Lung (tissue), 17 donors: ENCODE measurements at places on chromosomes 4 and X. TPM values are rescaled to one million over a fixed set of nuclear protein-coding genes. Genes with fewer than 3 reads are reported as not detected.
A peak's percentile ranks its signal among the peaks of the same experiment; 100 is the strongest.

Gene FAM9C
- total RNA-seq: 0.28 TPM

Gene HHIP
- 86.5 TPM for total RNA-seq

Gene GPRASP2
- total RNA-seq: 23.9 TPM

Gene MGARP
- total RNA-seq: 0.26 TPM

Gene GYPE
- 7.0 TPM for total RNA-seq

Gene RRH
- total RNA-seq: not detected

Gene DIPK2B
- total RNA-seq: 15.9 TPM

DNA sequence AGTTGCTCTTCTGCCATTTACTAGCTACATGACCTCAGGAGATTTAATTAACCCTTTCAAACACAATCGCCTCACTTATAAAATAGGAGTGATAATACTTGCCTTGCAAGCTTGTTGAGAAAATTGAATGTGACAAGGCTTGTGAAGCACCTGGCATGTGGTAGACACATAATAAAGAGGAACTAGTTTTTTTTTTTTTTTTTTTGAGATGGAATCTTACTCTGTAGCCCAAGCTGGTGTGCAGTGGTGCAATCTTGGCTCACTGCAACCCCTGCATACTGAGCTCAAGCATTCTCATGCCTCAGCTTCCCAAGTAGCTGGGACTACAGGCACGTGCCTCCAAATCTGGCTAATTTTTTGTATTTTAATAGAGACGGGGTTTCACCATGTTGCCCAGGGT is 73.7 kb upstream of the STIM2 start:
- H3K27ac ChIP-seq: no peak overlapping the region
- DNase-seq: no peak
- no peak overlapping the region for H3K4me3 ChIP-seq
- H3K4me1 ChIP-seq: no peaks in the 10 kb centered on the region
- no peaks in the 10 kb centered on the region for H3K36me3 ChIP-seq

DNA sequence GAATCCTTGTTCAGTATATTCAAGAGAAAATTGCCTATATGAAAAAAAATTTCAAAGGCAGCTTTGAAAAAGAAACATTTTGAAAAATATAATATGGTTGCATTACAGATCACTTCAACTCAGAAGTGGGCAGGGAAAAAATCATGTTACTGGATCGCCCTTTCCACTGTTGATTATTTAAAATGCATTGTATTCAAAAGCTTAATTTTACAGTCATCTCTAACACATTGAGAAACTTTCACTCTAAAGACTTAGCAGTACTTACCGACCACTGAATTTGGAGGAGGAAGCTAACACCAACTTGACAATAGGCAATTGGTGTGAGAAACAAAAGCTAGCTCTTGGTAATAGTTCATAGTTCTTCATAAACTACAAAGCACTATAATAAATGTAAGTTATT is 101.9 kb downstream of the CEP135 start:
- no peaks in the 10 kb centered on the region for H3K36me3 ChIP-seq
- no peak for DNase-seq
- no peak overlapping the region for H3K27ac ChIP-seq
- no peaks in the 10 kb centered on the region for H3K27me3 ChIP-seq

DNA sequence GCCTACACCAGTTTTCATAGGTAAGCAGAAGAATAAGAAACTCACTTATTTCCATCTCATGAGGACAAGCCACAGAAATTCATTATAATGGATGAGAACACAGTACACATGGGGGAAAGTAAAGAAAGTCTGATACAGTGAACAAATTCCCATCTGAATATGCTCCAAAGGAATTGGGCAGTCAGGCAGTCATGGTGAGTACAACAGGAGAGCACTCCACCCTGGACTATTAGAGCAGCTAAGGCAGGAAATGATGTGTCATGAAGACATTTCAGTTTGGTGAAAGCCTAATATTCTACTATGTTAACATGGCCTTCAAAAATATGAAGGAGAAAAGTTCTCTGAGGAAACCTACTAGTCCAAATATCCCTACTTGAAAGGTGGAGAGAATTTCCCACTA is 92.0 kb upstream of the PRDX4 start:
- no peak overlapping the region for H3K4me3 ChIP-seq
- no peaks in the 10 kb centered on the region for H3K4me1 ChIP-seq
- no peak for DNase-seq
- H3K27me3 ChIP-seq: no peaks in the 10 kb centered on the region
- H3K36me3 ChIP-seq: no peaks in the 10 kb centered on the region
- H3K27ac ChIP-seq: no peak overlapping the region

DNA sequence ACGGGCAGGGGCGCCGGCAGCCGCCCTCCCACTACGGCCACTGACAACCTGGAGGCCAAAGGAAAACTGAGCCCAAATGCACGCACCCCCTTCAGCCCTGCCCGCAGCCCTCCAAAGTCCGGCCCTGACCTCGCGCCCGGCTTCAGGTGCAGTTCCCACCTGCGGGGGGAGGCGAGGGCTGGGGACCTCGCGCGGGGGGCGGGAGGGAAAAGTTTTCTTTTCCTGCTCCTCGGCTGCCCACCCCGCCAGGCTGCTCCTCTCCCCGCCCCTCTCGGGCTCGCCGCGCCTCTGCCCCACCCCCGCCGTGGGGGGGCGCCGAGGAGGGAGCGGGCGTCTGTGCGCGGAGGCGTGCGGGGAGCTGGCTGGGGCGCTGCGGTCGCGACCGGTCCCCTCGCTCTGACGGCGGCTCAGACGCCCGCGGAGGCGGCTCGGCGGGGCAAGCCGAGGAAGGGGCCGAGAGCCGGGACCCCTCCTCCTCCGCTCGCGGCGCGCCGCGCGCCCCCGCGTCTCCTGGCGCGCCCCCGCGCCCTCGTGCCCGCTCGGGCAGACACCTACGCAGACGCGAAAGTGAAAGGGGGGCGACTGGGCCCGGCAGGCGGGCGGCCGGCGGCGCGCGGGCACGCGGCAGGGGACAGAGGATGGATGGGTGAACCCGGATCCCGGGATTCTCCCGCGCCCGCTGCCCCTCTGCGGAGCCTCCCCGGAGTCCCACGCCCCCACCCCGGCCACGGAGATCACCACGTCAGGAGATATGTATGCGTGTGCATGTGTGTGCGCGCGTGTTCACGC is 3.1 kb upstream of the NR3C2 start:
- peak; percentile 35 for DNase-seq
- H3K27ac ChIP-seq: peak overlapping the region; percentile 75
- no peaks in the 10 kb centered on the region for H3K36me3 ChIP-seq
- peaks cover 23% of the 10 kb centered on the region for H3K27me3 ChIP-seq
- H3K4me3 ChIP-seq: peak overlapping the region; percentile 90

DNA sequence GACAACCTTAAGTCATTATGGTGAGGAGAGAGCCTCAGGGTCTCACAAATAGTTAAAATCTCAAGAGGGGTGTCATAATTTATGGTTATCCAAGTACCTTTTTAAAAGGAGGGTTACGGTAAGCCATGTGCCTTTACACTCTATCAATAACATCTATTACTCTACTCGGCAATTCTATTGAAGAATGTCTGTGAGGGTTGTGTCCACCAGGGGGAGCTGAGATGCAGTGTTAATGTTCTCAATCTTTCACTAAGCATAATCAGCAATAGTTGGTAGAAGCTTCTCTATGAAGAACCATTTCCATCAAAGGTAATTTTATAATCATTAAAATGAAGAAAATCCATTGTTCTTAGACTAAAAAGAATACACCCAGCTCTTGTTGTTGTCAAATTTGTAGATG is 457.4 kb downstream of the CENPC start:
- no peaks in the 10 kb centered on the region for H3K4me1 ChIP-seq
- no peaks in the 10 kb centered on the region for H3K36me3 ChIP-seq
- no peak for DNase-seq
- H3K4me3 ChIP-seq: no peak overlapping the region

- no peak overlapping the region for H3K4me3 ChIP-seq
- no peak for DNase-seq
- H3K4me1 ChIP-seq: no peaks in the 10 kb centered on the region
- H3K27ac ChIP-seq: no peak overlapping the region
- H3K27me3 ChIP-seq: no peaks in the 10 kb centered on the region
- H3K36me3 ChIP-seq: peaks cover 5% of the 10 kb centered on the region
These were observed 5.7 kb downstream of the ZNF275 start for GRCh38 chrX:153339662-153340061.

DNA sequence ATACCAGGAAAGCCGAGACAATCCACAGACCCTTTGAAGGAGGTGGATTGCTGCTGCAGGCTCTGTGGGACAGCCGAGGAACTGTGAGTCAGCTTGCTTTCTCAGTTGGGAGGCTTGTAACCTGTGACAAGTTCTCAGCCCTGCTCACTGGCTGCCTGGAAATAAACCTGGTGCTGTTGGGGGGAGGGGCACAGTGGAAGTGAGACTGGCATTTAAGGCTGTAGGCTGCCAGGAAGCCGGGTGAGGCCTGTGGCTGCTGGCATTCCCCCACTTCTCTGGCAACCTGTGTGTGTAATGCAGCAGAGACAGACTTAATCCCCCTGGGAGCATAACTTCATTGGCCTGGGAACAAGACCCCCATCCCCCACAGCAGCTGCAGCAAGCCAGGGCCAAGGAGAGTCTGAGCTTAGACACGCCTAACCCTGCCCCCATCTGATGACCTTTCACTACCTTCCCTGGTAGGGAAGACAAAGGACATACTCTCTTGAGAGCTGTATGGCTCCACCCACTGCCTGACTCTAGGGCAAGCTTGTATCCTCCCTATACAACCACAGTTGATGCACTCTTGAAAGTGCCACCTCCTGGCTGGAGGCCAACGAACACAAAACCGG is 64.1 kb downstream of the ALPK1 start:
- no peaks in the 10 kb centered on the region for H3K27me3 ChIP-seq
- H3K36me3 ChIP-seq: peaks cover 6% of the 10 kb centered on the region
- peaks cover 2% of the 10 kb centered on the region for H3K4me1 ChIP-seq
- no peak overlapping the region for H3K4me3 ChIP-seq

- H3K27ac ChIP-seq: no peak overlapping the region
- no peaks in the 10 kb centered on the region for H3K27me3 ChIP-seq
- no peaks in the 10 kb centered on the region for H3K36me3 ChIP-seq
- H3K4me3 ChIP-seq: no peak overlapping the region
- no peaks in the 10 kb centered on the region for H3K4me1 ChIP-seq
- DNase-seq: no peak
These were observed 28.7 kb upstream of the HPGDS start for GRCh38 chr4:94371290-94371689.

GRCh38 chr4:184395451-184395917 is 78.9 kb downstream of the IRF2 start:
- H3K4me1 ChIP-seq: no peaks in the 10 kb centered on the region
- no peaks in the 10 kb centered on the region for H3K27me3 ChIP-seq
- H3K36me3 ChIP-seq: peaks cover 38% of the 10 kb centered on the region

- no peak overlapping the region for H3K27ac ChIP-seq
- DNase-seq: no peak
- no peaks in the 10 kb centered on the region for H3K27me3 ChIP-seq
- no peaks in the 10 kb centered on the region for H3K4me1 ChIP-seq
These were observed 456.3 kb downstream of the PDGFC start for GRCh38 chr4:156515295-156515694.

- H3K27ac ChIP-seq: no peak overlapping the region
- DNase-seq: no peak
- no peaks in the 10 kb centered on the region for H3K36me3 ChIP-seq
These were observed 111.1 kb downstream of the SH3RF1 start for GRCh38 chr4:169159624-169160171.

- H3K4me1 ChIP-seq: no peaks in the 10 kb centered on the region
- no peak overlapping the region for H3K4me3 ChIP-seq
- H3K27me3 ChIP-seq: no peaks in the 10 kb centered on the region
These were observed 75.8 kb downstream of the FAM53A start for GRCh38 chr4:1608196-1608820.

GRCh38 chr4:173827707-173828106 is 297.7 kb upstream of the HAND2 start:
- H3K36me3 ChIP-seq: no peaks in the 10 kb centered on the region
- no peaks in the 10 kb centered on the region for H3K4me1 ChIP-seq
- H3K4me3 ChIP-seq: no peak overlapping the region

DNA sequence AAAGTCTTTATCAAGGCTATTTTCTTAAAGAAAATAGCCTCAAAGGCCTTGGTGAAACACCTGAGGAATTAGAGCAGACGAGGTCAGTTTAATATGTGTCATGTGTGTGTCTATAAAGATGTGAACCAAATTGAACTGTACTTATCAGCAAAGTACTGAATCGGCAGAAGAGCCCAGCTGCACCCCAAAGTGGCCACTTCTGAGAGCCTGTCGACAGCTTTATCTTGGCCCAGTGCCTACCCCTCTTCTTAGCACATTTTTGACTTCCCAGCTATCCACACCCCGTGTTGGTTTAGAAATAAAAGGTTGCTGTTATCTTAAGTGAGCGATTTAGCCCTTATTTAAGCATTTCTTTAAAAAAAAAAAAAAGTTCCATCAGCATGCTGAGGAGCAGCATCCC is 329.7 kb downstream of the FBXW7 start:
- no peaks in the 10 kb centered on the region for H3K36me3 ChIP-seq
- DNase-seq: peak; percentile 18
- peaks cover 13% of the 10 kb centered on the region for H3K4me1 ChIP-seq
- H3K27me3 ChIP-seq: no peaks in the 10 kb centered on the region

- H3K4me1 ChIP-seq: no peaks in the 10 kb centered on the region
- DNase-seq: no peak
- no peak overlapping the region for H3K27ac ChIP-seq
- H3K36me3 ChIP-seq: no peaks in the 10 kb centered on the region
- no peak overlapping the region for H3K4me3 ChIP-seq
- no peaks in the 10 kb centered on the region for H3K27me3 ChIP-seq
These were observed 452.1 kb downstream of the STPG2 start for GRCh38 chr4:97691111-97691605.

GRCh38 chrX:152588206-152588605 is 49.5 kb upstream of the GABRQ start:
- no peak overlapping the region for H3K4me3 ChIP-seq
- H3K36me3 ChIP-seq: no peaks in the 10 kb centered on the region
- H3K27me3 ChIP-seq: no peaks in the 10 kb centered on the region
- H3K4me1 ChIP-seq: no peaks in the 10 kb centered on the region
- H3K27ac ChIP-seq: no peak overlapping the region

DNA sequence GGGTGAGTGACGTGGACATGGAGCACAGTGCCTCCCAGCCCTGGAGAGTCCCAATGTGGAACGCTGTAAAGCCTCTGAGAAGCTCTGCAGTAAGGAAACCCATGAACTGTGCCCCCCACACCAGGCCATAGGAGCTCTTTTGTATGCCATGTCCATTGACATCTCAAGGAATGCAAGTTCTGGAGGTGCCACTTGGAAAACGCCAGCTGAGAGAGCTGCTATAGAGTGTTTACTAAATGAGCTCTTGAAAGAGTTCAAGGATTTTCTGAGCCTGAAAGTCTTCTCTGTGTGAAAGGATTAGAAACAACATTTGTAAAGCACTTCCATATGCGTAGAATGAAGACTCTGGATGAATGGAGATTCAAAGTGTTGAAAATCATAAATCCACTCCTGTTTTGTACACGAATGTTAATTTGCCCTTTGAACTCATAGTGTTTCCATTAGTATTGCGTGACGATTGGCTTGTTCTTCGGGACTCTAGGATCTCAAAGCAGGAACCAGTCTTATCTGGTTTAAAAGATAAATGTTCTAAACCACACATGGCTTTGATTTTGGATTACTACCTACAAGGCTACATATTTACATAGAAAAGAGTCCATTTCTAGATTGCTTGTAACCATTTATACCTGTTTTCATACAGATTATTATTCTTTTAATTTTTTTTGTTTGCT is 41.8 kb upstream of the STOX2 start:
- peaks cover 4% of the 10 kb centered on the region for H3K4me1 ChIP-seq
- H3K27ac ChIP-seq: no peak overlapping the region
- H3K36me3 ChIP-seq: no peaks in the 10 kb centered on the region
- no peak overlapping the region for H3K4me3 ChIP-seq

- no peaks in the 10 kb centered on the region for H3K27me3 ChIP-seq
- H3K4me1 ChIP-seq: no peaks in the 10 kb centered on the region
- H3K27ac ChIP-seq: peak overlapping the region; percentile 67
- H3K4me3 ChIP-seq: no peak overlapping the region
These were observed 3.2 kb upstream of the TLR10 start for GRCh38 chr4:38785901-38786402.
